ENCODE measurements at places on chromosomes 16 and 17.

- DNase-seq = peak; percentile 15
Measured at GRCh38 chr16:54174201-54174600, 112.4 kb downstream of the IRX3 start.

DNA sequence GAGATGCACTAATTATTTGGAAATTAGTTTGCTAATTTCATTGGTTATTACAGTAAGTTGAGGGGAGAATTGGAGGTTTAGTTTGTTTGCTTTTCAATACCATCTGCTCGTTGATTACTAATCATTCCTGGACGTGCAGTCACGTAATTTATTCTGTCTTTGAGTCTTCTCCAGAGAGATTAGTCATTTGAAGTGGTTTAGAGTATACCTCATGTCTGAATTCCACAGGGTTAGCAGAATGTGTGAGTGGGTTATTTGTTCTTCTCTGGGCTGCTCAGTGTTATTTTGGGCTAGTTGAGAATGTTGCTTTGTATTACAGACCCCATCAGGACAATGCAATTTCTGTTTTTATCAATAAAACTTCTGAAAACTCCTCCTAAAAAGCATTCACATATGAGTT lies 265.0 kb downstream of the RBFOX1 start:
- no peak for DNase-seq

DNA sequence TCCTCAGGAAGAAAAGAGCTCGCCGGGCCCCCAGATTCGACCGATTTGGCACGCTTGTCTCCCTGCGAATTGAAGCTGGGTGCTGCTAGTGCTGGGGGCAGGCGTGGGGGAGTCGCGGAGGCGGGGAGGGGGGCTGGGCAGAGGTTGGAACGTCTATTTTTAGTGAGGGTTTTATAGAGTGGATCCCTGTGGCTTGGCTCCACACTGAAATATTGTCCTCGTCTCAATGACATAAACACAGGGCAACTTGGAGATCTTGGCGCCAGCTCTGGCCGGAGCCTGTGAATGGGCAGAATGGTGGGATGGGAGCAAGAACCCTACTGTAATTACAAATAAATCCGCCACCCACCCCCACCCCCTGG lies 15.7 kb upstream of the NOG start:
- no peak for DNase-seq

GRCh38 chr16:89099905-89100304 lies 6.3 kb downstream of the ACSF3 start:
- no peak for DNase-seq

GRCh38 chr16:68972013-68972412 lies 128.7 kb downstream of the TANGO6 start:
- no peak for DNase-seq

GRCh38 chr17:50423553-50424159 lies 2.4 kb upstream of the ACSF2 start:
- peak; percentile 75 for DNase-seq

Measured in AG08395 (cell line).